ENCODE measurements at places on chromosomes 1 and 21. TPM values are rescaled to one million over a fixed set of nuclear protein-coding genes. Genes with fewer than 3 reads are reported as not detected.

GRCh38 chr1:153540394-153541361 is at the start of gene S100A5:
Gene S100A5, minus strand, starts transcription at chr1:153540934. Its CDS starts 743 bp downstream, at chr1:153540191.
- no peak for DNase-seq

GRCh38 chr1:230800891-230801840 is 54.0 kb downstream of the CAPN9 start:
- no peak for DNase-seq

Gene FAM72C
- 17.5 TPM for total RNA-seq

GRCh38 chr1:38818175-38818976 is 41.2 kb downstream of the RRAGC start:
- peak; percentile 83 for DNase-seq

- DNase-seq = peak; percentile 57
Measured at GRCh38 chr21:33070998-33071769, 1.2 kb downstream of the OLIG1 start.

GRCh38 chr1:174191349-174191862 is 32.1 kb downstream of the RABGAP1L start:
- no peak for DNase-seq

GRCh38 chr21:38992737-38993136 is 187.0 kb downstream of the ETS2 start:
- no peak for DNase-seq

- DNase-seq = peak; percentile 61
Measured at GRCh38 chr1:6889875-6890480, 104.7 kb downstream of the CAMTA1 start.

Gene RAP1A
- 27.4 TPM for total RNA-seq

DNA sequence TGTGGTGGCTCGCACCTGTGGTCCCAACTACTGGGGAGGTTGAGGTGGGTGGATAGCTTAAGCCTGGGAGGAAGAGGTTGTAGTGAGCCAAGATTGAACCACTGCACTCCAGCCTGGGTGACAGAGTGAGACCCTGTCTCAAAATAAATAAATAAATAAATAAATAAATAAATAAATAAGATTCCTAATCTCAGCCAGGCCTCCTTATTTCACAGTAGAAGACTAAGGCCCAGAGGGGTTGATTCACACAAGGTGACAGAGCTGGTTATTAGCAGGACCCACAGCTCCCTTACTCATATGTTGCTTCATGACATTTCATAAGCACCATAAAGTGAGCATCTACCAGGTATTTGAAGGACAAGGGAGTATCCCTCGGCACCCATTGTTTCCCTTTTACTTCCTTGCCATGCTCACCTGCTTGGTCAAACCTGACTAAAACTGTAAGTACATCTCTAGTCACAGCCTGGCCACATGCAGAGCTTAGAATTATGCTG is 32.7 kb downstream of the ALG14 start:
- DNase-seq = no peak

GRCh38 chr1:3482378-3482849 is 27.9 kb downstream of the ARHGEF16 start:
- DNase-seq = no peak

- no peak for DNase-seq
Measured at GRCh38 chr1:185155600-185156287, 1.0 kb downstream of the TRMT1L start.

GRCh38 chr1:15344800-15345704 is 64.6 kb upstream of the EFHD2 start:
- DNase-seq = no peak

Gene APOBEC4
- total RNA-seq = not detected

Gene SUSD4
- total RNA-seq = 2.6 TPM

DNA sequence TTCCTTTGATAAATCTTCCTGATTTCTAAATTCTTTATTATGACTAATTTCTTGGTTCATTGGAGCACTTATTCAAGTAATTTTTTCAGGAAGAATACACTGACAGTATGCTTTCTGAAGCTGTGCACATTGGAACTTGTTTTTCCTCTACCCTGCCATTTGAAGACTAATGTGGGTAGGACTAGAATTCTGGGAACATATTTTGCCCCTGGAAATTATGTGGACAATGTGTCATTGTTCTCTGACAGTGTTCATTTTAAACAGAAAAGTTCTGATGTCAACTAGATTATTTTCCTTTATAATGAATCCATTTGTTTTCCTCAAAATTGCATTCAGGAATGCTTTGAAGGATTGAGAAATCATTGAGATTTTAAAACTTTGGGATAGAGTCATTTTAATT is 34.8 kb upstream of the ST6GALNAC5 start:
- DNase-seq = no peak

DNA sequence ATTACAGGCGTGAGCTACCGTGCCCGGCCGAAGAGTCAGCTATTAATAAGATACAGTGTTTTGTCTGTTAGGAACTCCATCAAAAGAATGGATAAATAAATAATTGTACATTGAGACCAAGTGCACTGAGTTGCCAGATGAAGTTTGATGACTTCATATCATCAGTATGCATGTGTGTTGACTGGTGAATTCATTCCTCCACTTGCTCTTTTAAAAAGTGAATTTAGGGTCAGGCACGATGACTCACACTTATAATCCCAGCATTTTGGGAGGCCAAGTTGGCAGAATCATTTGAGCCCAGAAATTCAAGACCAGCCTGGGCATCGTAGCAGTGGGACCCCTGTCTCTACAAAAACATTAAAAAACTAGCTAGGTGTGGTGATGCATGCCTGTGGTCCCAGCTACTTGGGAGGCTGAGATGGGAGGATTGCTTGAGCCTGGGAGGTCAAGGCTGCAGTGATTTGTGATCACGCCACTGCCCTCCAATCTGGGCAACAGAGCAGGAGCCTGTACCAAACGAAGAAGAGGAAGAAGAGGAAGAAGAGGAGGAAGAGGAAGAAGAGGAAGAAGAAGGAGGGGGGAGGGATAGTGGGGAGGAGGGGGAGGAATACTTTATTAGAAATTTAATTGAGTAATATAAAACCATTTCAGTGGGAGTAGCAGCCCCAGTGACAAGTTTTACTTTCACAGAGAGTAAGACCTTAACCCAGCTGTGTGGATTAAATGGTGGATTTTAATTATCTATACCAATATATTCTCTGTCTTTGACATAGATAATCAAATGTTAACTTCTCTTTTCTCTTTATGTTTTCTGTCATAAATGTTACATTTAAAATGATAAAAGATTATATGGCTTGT is 74.9 kb downstream of the CCDC18 start:
- no peak for DNase-seq

DNA sequence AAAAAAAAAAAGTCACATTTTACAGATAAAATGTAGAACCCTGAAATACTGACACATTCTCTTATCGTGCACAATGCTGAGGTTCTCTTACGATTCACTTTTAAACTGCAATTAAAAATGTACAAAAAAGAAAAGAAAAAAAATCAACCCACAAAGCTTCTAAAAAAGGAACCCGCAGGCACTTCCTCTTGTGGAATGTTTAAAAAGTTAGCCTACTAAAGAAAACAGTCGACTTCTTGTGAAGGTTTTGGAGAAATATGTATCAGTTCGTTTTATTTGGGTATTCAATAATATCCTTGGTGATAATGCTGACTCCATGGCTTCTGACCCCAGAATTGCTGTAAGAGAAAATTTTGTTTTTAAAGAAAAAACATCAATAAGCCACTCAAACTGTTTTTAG is 10.2 kb downstream of the HNRNPU start:
- DNase-seq = no peak

GRCh38 chr1:64838486-64838885 is 93.6 kb downstream of the RAVER2 start:
- DNase-seq = no peak

- DNase-seq = no peak
Measured at GRCh38 chr1:241213139-241213538, 143.9 kb downstream of the RGS7 start.

DNA sequence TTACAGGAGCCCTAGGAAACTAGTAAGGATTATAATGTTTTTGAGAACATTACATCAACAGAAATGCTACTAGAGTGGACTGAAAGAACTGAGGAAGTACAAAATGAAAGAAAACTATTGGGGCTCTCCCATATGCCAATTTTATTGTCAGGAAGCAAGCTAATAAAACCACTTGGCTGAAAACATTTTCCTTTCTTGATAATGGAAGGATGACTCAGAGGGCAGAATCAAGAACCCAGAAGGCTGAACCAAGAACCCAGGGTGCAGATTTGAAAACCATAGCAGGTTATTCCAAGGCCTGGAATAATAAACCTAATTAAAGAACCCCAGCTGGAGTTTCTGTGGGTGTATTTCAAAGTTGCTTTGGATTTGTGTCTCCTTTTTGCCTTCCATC is 70.7 kb downstream of the RPE65 start:
- no peak for DNase-seq

Gene UBIAD1
- total RNA-seq = 20.8 TPM

Gene KLHDC7A
- 10.9 TPM for total RNA-seq

DNA sequence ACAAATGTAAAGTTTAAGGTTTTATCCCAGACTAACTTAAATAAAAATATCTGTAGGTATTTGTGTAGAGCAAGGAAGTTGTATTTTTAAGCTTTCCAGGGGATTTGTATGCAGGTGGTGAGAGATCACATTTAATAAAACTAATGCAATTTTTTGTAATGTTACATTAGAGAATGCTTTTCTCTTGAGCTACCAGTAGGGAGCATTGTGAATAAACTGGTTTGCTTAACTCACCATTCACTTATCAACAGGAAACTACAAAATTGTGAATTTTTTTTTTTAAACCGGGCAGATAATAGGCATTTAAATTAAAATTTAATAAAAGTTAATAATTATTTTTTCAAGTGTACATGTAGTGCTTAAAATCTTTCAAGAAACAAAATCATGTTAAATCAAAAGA is 78.6 kb downstream of the IVNS1ABP start:
- DNase-seq = no peak

DNA sequence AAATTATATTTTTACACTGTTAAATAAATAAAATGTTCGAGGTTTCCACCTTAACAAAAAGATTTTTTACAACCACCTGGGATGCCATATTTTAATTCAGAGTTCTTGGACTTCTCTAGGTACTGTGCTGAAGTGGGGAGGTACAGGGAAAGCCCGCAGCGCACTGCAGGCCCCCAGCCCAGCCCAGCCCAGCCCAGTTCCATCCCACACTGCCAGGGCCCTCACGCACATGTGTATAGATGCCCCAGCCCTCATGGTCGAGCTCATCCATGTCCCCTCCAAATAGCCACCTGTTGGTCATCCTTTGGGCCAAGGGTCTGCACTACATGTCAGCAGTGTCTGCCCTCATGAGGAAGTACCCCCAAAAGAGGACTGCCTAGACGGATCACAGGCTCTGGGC is 11.7 kb upstream of the MYOM3 start:
- no peak for DNase-seq

Gene HLCS
- total RNA-seq = 9.3 TPM

GRCh38 chr1:208829595-208829994 is 585.4 kb upstream of the PLXNA2 start:
- DNase-seq = no peak

- DNase-seq = no peak
Measured at GRCh38 chr21:42156690-42157605, 62.0 kb upstream of the ABCG1 start.

GRCh38 chr1:234691567-234691966 is 81.6 kb upstream of the IRF2BP2 start:
- no peak for DNase-seq

DNA sequence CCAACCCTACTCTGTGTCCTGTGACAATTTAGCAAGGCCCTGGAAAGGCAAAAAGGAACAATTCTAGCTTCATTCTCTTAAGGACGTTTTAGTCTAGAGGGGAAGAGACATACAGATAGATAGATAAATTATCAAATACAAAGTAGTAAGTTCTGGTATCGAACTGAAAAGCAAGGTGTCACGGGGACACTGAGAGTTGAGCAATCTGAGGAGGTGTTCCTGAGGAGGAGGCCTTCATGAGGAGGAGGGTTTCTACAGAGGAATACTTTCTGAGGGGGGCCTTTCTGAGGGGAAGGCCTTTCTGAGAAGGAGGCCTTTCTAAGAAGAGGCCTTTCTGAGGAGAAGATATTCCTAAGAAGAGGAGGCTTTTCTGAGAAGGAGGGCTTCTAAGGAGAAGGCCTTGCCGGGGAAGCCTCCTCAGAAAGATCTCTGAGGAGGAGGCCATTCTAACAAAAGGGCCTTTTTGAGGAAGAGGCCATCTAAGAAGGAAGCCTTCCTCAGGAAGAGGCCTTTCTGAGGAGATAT is 155.9 kb upstream of the COA6 start:
- DNase-seq = no peak

GRCh38 chr21:39666026-39666425 is 53.3 kb downstream of the B3GALT5 start:
- no peak for DNase-seq

GRCh38 chr1:168227620-168228019 is 1.8 kb downstream of the SFT2D2 start:
- DNase-seq = no peak

DNA sequence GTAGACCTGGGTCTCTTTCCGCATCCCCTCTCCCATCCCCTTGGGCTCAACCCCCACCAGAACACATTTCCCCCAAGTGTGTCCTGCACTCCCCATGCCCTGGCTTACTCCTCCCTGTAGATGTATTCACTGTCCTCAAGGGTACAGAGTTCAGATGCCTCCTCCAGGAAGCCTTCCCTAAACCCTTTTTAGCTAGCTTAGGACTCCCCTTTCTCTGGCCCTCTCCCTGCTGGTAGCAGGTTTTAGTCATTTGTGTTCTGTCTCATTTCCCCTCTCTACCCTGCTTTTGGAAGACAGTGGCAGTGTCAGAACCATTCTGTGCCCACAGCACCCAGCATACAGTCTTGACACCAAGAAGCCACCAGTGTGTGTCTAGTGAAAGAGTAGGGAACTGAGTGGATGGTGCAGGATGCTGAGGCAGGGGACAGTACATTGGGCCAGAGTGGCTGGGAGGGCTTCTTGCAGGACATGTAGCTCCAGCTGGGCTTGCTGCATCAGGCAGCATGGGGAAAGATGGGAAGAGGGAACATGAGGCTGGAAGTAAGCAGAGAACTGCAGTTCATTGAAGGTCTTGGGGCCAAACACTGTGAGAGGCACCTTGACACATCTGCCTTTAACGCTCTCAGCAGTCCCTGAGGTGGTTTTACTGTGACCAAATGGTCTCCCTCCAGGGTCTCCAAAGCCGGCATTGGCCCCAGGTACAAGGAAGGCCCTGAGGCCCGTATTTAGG is 2.5 kb downstream of the FOXO6 start:
- DNase-seq = no peak

Gene COA6
- 44.3 TPM for total RNA-seq

Gene OR2L5
- total RNA-seq = not detected

- DNase-seq = peak; percentile 31
Measured at GRCh38 chr1:219529116-219529515, 83.8 kb downstream of the ZC3H11B start.

DNA sequence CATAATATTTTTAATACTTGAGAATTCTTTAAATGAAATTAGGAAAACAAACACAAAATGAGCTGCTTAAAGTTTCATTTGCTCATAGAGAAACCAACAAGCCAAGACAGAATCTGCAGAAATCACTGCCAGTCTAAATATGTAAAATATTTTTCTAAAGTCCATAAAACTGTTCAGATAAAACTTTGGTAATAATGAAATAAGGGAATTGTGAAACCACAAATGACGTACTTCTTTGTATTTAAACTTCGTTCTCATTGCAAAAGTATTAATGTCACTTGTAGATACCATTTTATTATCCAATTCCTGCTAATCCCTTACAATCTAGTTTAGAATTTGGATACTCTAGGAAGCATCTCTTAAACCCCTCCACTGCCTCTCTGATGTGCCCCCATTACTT is 234.5 kb upstream of the NEGR1 start:
- DNase-seq = no peak

GRCh38 chr21:36729310-36729970 is 30.5 kb downstream of the SIM2 start:
- DNase-seq = no peak

Measured in WTC11 (cell line).